T-helper 17 cell (primary cell): ENCODE measurements at places on chromosomes 13 and 19. TPM values are rescaled to one million over a fixed set of nuclear protein-coding genes. Genes with fewer than 3 reads are reported as not detected.

GRCh38 chr13:53447863-53448262 is 419.2 kb downstream of the OLFM4 start:
- H3K27ac ChIP-seq = no peak overlapping the region
- no peak for DNase-seq
- no peaks in the 10 kb centered on the region for H3K36me3 ChIP-seq
- no peak overlapping the region for H3K4me3 ChIP-seq
- no peaks in the 10 kb centered on the region for H3K27me3 ChIP-seq

- DNase-seq = no peak
- H3K27me3 ChIP-seq = no peaks in the 10 kb centered on the region
- H3K4me3 ChIP-seq = no peak overlapping the region
- H3K4me1 ChIP-seq = no peaks in the 10 kb centered on the region
- peaks cover 4% of the 10 kb centered on the region for H3K36me3 ChIP-seq
These were observed 265.7 kb downstream of the ABCC4 start for GRCh38 chr13:95035311-95036109.

DNA sequence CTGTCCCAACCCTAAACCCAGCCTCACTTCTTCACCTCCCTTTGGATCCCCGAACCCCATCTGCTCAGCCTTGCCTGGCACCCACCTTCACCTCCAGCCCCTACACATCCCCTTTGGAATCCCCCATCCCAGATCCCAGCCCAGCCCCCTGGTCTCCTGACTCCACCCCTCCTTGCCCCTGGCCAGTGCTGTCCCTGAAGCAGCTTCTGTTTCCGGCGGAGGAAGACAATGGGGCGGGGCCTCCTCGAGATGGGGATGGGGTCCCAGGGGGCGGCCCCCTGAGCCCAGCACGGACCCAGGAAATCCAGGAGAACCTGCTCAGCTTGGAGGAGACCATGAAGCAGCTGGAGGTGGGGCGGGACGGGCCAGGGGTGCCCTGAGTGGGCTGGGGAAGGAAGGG is 22.0 kb downstream of the ERFL start:
- H3K4me1 ChIP-seq = peaks cover 39% of the 10 kb centered on the region
- peaks cover 3% of the 10 kb centered on the region for H3K27me3 ChIP-seq
- H3K4me3 ChIP-seq = no peak overlapping the region
- peak overlapping the region; percentile 66 for H3K27ac ChIP-seq

GRCh38 chr19:30908262-30908771 is 440.9 kb downstream of the TSHZ3 start:
- no peaks in the 10 kb centered on the region for H3K36me3 ChIP-seq
- no peaks in the 10 kb centered on the region for H3K4me1 ChIP-seq
- peaks cover 18% of the 10 kb centered on the region for H3K27me3 ChIP-seq
- no peak overlapping the region for H3K27ac ChIP-seq
- DNase-seq = no peak
- no peak overlapping the region for H3K4me3 ChIP-seq

The ZC3H13 gene
- 46.5 TPM for total RNA-seq

The UNC13A gene
- total RNA-seq = not detected

GRCh38 chr13:26026211-26026610 is 25.6 kb downstream of the SHISA2 start:
- H3K4me1 ChIP-seq = no peaks in the 10 kb centered on the region
- H3K27me3 ChIP-seq = peaks cover 18% of the 10 kb centered on the region
- no peak overlapping the region for H3K27ac ChIP-seq
- H3K36me3 ChIP-seq = no peaks in the 10 kb centered on the region

The CRB3 gene
- 1.4 TPM for total RNA-seq

The PTPRH gene
- total RNA-seq = not detected

The BCL3 gene
- total RNA-seq = 168 TPM

The CYP4F2 gene
- total RNA-seq = not detected

The CEACAM7 gene
- not detected for total RNA-seq

- DNase-seq = no peak
- no peak overlapping the region for H3K4me3 ChIP-seq
- peaks cover 12% of the 10 kb centered on the region for H3K4me1 ChIP-seq
- no peak overlapping the region for H3K27ac ChIP-seq
- no peaks in the 10 kb centered on the region for H3K27me3 ChIP-seq
These were observed 36.5 kb downstream of the B3GLCT start for GRCh38 chr13:31236211-31236786.

DNA sequence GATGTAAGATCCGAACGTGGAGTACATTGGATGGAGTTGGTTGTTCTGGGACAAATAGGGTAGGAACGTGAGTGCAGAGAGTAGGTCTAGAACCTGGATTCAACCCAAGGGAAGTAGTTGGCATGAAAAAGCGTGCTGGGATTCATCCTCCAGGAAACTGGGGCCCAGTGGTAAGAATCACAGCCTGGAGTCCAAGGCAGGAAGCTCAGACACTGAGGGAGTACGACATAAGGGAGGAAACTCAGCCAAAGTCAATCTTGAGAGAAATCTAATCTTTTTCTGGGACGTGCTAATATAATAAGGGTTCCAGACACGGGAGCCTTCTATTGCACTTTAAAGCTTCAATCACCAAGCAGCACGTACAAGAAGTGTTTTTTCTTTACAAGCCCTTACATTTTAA is 46.4 kb downstream of the DLEU7 start:
- no peak overlapping the region for H3K27ac ChIP-seq
- DNase-seq = no peak
- peaks cover 6% of the 10 kb centered on the region for H3K27me3 ChIP-seq
- peaks cover 11% of the 10 kb centered on the region for H3K4me1 ChIP-seq
- H3K36me3 ChIP-seq = no peaks in the 10 kb centered on the region

- no peak for DNase-seq
- peak overlapping the region; percentile 45 for H3K4me3 ChIP-seq
- H3K36me3 ChIP-seq = no peaks in the 10 kb centered on the region
- no peaks in the 10 kb centered on the region for H3K27me3 ChIP-seq
These were observed 2.3 kb downstream of the ANKRD24 start for GRCh38 chr19:4184718-4185352.

The LILRB5 gene
- total RNA-seq = not detected

GRCh38 chr19:17778968-17779929 is 15.7 kb upstream of the B3GNT3 start:
- H3K27me3 ChIP-seq = no peaks in the 10 kb centered on the region
- H3K27ac ChIP-seq = peak overlapping the region; percentile 9
- peaks cover 23% of the 10 kb centered on the region for H3K4me1 ChIP-seq
- H3K4me3 ChIP-seq = no peak overlapping the region

- H3K27ac ChIP-seq = no peak overlapping the region
- H3K36me3 ChIP-seq = no peaks in the 10 kb centered on the region
- DNase-seq = no peak
- no peak overlapping the region for H3K4me3 ChIP-seq
- H3K27me3 ChIP-seq = peaks cover 22% of the 10 kb centered on the region
These were observed 644.7 kb upstream of the KLF12 start for GRCh38 chr13:74778946-74779345.

GRCh38 chr13:110838867-110839538 is 75.9 kb downstream of the ANKRD10 start:
- no peaks in the 10 kb centered on the region for H3K36me3 ChIP-seq
- H3K4me1 ChIP-seq = no peaks in the 10 kb centered on the region
- H3K4me3 ChIP-seq = no peak overlapping the region
- H3K27me3 ChIP-seq = peaks cover 65% of the 10 kb centered on the region

The GSX1 gene
- not detected for total RNA-seq

The KDM4B gene
- 37.6 TPM for total RNA-seq

GRCh38 chr13:50352720-50353480 is 337.7 kb downstream of the KCNRG start:
- peak overlapping the region; percentile 81 for H3K27ac ChIP-seq
- no peaks in the 10 kb centered on the region for H3K27me3 ChIP-seq
- H3K4me1 ChIP-seq = peaks cover 35% of the 10 kb centered on the region

The KASH5 gene
- not detected for total RNA-seq

DNA sequence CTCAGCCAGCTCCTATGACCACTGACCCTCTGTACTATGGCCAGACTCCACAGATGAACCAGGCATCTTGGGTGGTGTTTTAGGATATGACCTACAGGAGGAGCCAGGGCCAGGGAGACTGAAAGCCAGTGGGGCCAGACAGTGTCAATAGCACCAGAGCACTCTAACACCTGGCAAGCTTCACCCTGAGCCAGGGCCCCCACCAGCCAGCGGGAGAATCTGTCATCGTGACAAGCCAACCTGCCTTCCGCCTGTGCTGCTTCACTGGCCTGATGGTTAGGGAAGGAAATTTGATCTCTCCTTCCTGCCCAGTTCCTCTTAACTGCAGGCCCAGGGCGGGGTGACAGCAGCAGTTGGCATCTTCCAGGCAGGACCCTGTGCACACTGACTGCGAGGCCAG is 222.4 kb downstream of the UQCRFS1 start:
- H3K4me1 ChIP-seq = no peaks in the 10 kb centered on the region
- no peak overlapping the region for H3K4me3 ChIP-seq
- H3K27me3 ChIP-seq = peaks cover 5% of the 10 kb centered on the region
- DNase-seq = no peak
- no peaks in the 10 kb centered on the region for H3K36me3 ChIP-seq
- no peak overlapping the region for H3K27ac ChIP-seq

The LILRA2 gene
- 0.68 TPM for total RNA-seq

DNA sequence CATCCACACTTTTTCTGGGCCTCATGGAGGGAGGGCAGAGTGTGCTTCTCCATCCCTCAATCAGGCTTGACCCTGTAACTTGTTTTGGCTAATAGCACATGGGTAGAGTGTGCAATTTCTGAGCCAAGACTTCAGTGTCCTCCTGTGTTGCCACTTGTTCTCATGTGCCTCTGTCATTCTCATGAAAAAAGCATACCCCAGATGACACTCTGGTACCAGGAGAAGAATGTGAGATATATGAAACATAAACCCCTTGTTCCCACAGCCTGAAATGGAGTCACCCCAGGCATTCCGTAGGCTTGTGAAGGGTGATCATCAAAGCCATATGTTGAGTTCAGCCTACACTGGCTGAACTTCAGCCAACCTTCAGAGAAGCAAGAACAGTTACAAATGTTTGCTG is 239.2 kb upstream of the MIR17HG start:
- peaks cover 6% of the 10 kb centered on the region for H3K27me3 ChIP-seq
- no peak overlapping the region for H3K4me3 ChIP-seq
- no peaks in the 10 kb centered on the region for H3K4me1 ChIP-seq
- no peak for DNase-seq
- no peak overlapping the region for H3K27ac ChIP-seq

- peaks cover 39% of the 10 kb centered on the region for H3K4me1 ChIP-seq
- H3K27me3 ChIP-seq = no peaks in the 10 kb centered on the region
- H3K4me3 ChIP-seq = no peak overlapping the region
- DNase-seq = no peak
These were observed 7.9 kb downstream of the LIPE start for GRCh38 chr19:42419309-42419708.

The PRODH2 gene
- total RNA-seq = not detected
